ENCODE measurements at places on chromosomes 3 and 15. TPM values are rescaled to one million over a fixed set of nuclear protein-coding genes. Genes with fewer than 3 reads are reported as not detected.

COL7A1 gene
- total RNA-seq = 0.60 TPM

SNX22 gene
- 0.93 TPM for total RNA-seq

CDC25A gene
- total RNA-seq = 15.8 TPM

GOLGA6L7 gene
- not detected for total RNA-seq

STOML1 gene
- total RNA-seq = 9.5 TPM

All from activated naive CD4-positive, alpha-beta T cell treated with anti-CD3 and anti-CD28 coated beads, Interleukin-2, amount 10 ng/mL, durations not matched to agents 5 hours and 36 hours (primary cell).